ENCODE measurements at places on chromosomes 13 and 19.

- no peak for DNase-seq
Observed at GRCh38 chr13:23639674-23640073, 69.5 kb downstream of the TNFRSF19 start.

- DNase-seq = peak; percentile 37
Observed at GRCh38 chr19:35144600-35145436, 1.8 kb downstream of the FXYD7 start.

GRCh38 chr19:12788042-12788681 is 3.1 kb upstream of the JUNB start:
- DNase-seq = no peak

DNA sequence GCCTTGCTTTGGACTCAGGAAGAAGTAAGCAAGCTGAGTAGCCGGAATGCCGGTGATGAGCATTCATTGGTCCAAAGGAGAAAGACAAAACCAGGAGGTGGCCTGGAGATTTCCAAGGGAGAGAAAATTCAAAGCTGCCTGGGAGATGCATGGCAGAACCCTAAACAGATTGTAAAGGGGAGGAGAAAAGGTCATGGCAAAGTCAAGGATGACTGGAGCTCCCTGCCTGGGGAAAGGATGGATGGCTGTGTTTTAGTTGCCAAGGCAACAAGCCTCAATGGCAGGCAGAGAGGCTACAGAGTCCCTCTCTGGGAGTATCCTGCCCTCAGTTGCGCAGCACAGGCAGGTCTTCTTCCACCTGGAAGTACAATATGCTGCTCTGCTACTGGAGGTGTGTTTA is 134.0 kb downstream of the ENOX1 start:
- DNase-seq = no peak

DNA sequence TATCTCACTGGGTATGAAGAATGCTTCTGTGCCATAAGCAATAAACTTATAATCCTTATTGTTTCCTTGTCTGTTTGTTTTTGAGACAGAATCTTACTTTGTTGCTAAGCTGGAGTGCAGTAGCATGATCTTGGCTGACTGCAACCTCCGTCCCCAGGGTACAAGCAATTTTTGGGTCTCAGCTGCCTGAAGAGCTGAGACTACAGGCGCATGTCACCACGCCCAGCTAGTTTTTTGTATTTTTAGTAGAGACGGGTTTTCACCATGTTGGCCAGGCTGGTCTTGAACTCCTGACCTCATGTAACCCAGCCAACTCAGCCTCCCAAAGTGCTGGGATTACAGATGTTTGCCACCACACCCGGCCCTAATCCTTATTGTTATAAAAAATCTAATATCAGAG is 112.5 kb downstream of the MYO16 start:
- no peak for DNase-seq

- no peak for DNase-seq
Observed at GRCh38 chr19:1293782-1294604, 8.3 kb downstream of the EFNA2 start.

- DNase-seq = no peak
Observed at GRCh38 chr13:101763191-101763590, 310.7 kb downstream of the ITGBL1 start.

DNA sequence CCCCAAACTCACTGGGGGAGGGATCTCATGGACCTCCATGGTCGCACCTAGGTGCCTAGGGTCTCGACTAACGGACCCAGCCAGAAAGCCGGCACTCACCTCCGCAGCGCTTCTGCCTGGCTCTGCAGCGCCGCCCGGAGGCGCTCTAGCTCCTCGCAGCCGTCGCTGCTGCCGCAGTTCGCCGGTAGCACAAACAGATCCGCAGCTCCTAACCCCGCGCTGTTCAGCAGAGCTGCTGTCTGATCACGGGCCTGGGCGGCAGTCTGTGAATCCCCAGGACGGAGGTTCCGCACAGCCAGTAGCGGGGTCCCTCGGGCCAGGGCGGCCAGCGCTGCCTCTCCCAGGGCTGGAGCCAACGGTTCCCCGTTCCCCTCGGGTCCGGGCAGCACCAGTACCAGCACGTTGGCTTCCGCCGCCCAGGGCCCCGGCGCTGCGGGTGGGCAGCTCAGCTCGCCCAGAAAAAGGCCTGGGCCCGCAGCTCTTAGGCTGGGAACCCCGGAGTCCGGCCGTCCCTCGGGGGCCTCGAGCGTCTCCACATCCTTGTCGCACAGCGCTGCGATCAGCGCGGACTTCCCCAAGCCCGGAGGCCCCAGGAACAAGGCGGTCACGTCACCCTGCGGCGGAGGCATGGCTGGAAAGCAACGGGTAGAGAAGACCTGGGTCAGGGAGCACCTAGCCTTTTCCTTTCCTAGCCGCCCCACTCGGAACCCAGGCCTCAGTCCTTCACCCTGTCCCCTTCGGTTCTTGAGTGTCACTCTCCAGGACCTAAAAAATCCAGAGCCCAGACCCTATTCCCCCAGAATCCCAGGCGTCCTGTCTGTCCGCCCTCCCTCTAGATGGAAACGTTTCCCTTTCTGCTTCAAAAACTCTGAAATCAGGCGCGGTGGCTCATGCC is 977 bp downstream of the IRGQ start:
- peak; percentile 17 for DNase-seq

- no peak for DNase-seq
Observed at GRCh38 chr13:42574011-42574410, at the start of gene TNFSF11. TNFSF11 (plus strand) TSS chr13:42574152; CDS start chr13:42574304, 152 bp downstream.

DNA sequence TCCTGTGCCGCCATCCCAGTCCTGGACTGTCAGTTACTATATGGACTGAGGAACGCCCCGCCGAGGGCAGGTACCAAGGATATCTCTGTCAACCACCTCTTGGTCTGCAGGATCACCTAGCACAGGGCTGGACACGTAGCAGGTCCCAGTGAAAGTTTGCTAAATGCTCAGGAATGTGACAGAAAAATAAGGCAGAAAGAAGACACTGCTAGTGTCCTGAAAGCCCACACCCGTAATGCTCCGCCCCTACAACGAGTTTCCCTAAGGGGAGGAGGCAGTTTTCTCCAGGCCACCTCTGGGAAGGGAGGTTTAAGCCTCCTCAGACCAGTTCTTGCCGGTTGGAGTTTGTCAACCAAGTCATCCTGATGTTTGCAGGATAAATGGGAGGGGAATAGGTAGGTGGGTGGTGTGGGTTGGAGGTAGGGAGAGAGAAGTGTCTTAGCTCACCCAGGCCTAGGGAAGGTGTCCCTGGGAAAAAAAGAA is 1.7 kb upstream of the SERTAD3 start:
- no peak for DNase-seq

- no peak for DNase-seq
Observed at GRCh38 chr19:37389234-37389633, 18.3 kb downstream of the ZNF527 start.

DNA sequence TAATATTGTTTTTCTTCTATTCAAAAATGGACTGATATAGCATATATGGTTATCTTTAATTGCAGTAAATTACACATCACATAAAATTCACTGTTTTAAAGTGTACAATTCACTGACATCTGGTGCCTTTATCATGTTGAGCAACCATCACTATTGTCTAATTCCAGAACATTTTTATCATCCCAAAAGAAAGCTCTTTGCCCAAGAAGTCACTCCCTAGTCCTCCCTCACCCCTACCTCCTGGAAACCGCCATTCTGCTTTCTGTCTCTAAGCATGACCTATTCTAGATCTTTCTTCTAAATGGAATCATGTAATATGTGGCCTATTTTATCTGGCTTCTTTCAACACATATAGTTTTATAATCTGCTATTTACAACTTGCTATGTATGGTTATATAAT is 525.6 kb downstream of the DCT start:
- DNase-seq = no peak

DNA sequence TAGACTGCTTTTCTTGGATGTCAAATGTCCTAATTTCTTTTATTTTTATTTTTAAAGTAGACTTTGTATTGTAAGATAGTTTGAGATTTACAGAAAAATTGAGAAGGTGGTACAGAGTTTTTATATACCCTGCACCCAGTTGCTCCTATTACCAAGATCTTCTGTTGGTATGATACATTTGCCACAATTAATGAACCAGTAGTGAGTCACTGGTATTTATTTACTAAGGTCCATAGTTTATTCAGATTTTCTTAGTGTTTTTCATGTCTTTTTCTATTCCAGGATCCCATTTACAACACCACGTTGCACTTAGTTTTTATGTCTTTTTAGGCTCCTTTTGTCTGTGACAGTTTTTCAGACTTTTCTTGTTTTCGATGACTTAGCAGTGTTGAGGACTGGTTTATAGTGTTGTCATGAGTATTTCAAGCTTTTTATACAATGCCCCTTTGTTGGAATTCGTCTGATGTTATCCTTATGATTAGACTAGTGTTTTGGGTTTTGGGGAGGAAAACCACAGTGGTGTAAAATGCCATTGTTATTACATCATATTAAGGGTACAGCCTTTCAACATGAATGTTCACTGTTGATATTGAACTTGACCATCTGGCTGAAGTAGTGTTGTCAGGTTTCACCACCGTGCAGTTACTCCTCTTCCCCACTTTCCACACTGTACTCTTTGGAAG is 35.9 kb downstream of the COG3 start:
- no peak for DNase-seq

DNA sequence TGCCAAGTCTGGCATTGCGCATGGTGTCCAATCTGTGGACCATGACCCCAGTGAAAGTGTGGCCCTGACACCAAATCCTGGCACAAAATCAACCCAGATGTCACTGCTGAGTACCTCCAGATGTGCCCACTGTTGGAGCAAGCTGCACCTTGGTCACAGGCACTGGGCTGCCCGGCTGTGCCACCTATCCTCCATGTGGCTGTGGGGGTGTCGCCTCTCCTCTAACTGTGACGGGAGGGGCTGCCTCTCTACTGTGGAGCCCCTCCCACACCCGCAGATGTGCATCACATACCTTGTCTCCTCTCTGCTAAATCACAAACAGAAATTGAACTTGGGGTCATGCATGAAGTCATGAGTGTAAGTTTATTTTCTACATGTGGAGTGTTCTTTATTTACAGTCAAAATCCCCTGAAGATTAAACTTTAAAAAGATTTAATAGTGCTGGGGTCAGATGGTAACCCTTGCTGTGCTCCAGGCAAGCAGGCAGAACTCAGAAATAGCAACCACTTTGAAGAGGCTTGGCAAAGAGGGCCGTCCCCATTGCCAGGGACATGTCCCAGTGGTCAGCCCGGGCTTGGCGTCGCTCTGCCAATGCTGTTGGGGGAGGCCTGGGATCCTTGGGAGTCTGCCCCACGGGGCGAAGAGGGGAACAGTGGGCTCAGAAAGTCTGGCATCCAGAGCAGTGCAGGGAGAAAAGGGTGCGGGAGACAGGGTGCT is 46.4 kb upstream of the ZNF536 start:
- DNase-seq = no peak

DNA sequence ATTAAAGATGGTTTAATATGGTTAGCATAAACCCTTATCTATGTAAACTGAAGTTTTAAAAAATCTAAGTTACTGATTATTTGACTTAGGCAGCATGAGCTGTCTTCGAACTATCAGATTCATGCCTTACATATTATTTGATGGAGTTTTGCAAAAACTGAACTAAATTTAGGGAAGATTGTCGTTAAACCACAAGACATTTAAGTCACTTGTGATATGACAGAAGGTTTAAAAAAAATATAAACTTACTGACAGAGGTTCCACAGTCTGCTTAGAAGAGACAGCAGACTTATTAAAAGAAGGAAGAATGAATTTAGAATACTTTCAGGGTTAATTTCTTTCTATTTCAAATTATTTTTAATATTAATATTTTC is 110.9 kb upstream of the FRY start:
- DNase-seq = no peak

- no peak for DNase-seq
Observed at GRCh38 chr13:75770164-75770563, 134.0 kb downstream of the LMO7 start.

DNA sequence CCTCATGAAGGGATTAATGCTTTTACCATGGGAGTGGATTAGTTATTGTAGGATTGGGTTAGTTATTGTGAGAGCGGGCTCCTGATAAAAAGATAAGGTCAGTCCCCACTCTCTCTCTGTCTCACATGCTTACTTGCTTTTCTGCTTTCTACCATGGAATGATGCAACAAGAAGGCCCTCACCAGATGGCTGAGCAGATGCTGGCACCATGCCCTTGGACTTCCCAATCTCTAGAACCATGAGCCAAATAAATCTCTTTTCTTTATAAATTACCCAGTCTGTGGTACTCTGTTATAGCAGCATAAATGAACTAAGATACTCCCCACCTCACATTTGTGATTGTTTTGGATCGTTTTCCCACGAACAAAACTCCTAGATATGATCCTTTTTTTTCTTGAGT is 353.8 kb downstream of the DNAJC15 start:
- DNase-seq = no peak

- no peak for DNase-seq
Observed at GRCh38 chr19:39251846-39252245, 3.2 kb upstream of the IFNL4 start.

DNA sequence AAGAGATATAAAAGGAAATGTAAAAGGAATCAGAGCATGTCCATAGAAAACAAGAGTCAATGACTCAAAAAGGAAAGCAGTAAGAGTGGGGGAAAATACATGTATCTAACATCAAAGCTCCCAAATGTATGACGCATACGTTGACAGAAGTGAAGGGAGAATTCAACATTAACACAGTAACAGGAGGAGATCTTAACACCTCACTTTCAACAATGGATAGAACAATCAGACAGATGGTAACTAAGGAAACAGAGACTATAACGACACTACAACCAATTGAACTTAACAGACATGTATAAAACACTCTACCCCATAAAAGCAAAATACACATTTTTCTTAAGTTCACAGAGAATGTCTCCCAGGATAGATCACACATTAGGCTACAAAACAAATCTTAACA is 774.8 kb upstream of the ARGLU1 start:
- DNase-seq = no peak

- DNase-seq = peak; percentile 98
Observed at GRCh38 chr19:44051650-44052402, at the start of gene ZNF223. ZNF223 (plus strand) TSS chr19:44052036; CDS start chr19:44055177, 3,141 bp downstream.

- no peak for DNase-seq
Observed at GRCh38 chr19:17323300-17323963, 11.2 kb downstream of the ANO8 start.

- DNase-seq = no peak
Observed at GRCh38 chr19:10603084-10603872, 16.2 kb upstream of the AP1M2 start.

DNA sequence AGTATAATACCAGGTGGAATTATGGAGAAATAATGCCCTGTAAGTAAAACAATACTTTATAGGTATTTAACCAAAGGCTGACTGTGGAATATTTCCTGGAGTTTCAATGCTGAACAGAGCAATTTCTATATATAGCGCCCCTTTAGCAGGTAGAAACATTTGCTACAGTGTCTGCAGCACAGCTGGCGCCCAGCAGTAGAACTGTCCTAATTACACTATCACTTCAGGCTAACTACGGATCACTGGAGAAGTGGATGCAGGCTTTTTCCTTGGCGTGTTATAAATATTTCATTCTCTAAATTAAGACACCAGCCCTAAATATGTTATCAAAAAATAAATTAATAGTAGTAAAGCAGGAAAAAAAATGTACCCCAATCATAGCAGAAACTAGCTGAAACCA is 3.1 kb downstream of the SHISA2 start:
- no peak for DNase-seq

- DNase-seq = no peak
Observed at GRCh38 chr13:83773961-83774360, 108.3 kb downstream of the SLITRK1 start.

- no peak for DNase-seq
Observed at GRCh38 chr13:24888291-24888931, 124.4 kb downstream of the RNF17 start.

- no peak for DNase-seq
Observed at GRCh38 chr13:43368003-43368402, 344.6 kb downstream of the DNAJC15 start.

GRCh38 chr13:76832258-76832988 is 53.8 kb downstream of the KCTD12 start:
- no peak for DNase-seq

- no peak for DNase-seq
Observed at GRCh38 chr19:15253061-15253460, 20.8 kb upstream of the EPHX3 start.

Measured in caudate nucleus (tissue), 63 donors.